ENCODE measurements at places on chromosomes 6 and 20.

DNA sequence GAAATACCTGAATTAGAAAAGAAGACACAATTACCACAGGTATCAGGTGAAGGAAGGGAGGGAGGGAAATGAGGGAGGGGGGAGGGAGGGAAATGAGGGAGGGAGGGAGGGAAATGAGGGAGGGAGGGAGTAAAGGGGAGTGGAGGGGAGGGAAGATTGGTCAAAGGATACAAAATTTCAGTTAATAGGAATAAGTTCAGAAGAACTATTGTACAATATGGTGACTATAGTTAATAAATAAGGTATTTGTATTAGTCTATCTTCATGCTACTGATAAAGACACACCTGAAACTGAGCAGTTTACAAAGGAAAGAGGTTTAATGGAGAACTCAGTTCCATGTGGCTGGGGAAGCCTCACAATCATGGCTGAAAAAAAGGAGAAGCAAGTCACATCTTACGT lies 185.7 kb downstream of the EYA2 start:
- DNase-seq, result no peak

- DNase-seq, result no peak
Observed at GRCh38 chr6:5677219-5678000, 329.3 kb downstream of the NRN1 start.

GRCh38 chr6:6610031-6610591 lies 21.6 kb downstream of the LY86 start:
- DNase-seq, result no peak

DNA sequence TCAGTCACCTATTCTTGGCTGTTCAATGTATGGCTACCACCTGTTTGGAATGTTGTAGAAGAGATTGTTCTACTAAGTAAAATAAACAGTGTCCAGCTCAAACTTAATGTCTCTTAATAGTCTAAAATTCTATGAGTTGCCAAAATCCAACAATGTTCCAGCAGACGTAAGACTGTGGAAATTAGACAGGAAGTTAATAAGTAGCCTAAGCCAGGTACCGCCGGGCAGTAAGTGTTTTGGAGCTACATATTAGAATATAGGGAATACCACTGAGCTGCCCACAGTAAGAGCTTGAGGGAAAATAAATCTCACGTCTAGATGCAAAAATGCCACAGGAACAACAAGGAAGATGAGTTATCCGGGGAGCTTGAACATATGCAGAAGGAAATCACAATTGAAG lies 7.8 kb upstream of the MANEA start:
- no peak for DNase-seq

DNA sequence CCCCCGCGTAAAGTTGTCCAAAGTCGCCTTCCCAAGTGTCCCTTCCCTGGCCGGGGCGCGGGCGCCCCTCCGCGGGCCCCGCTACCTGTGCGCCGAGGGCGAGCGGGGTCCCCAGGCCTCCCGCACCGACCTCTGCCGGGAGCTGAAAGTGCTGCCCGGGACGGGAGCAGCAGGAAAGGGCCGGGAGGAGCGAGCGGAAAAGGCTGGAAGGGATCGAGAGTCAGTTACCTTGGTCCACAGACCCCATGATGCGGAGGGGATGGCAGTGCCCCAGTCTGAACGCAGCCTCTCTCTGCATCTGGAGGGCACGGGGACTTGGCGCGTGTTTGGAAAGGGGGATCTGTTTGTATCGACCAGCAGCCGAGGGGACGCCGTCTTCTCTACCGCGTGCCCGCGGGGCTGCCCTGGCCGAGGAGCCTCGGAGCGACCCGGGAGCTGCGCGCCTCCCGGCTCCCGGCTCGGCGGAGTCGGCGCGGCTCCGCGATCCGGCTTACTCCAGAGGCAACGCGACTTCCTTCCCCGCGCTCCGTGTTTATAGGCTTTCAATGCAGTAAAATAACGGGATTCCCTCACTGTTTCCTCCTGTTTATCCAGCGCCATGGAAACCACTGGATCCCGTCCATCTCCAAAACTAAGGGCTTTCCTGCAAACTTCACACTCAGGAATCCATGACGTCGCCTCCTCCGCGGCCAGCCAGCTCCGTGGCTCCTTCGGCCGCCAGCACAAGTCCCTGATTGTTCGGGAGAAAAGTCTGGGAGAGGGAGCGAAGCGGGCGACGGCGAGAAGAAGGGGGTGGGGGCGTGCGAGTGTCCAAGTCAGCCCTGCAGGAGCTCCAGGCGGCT lies 20.0 kb upstream of the NFATC2 start:
- DNase-seq, result peak; percentile 61

GRCh38 chr6:52598123-52598823 lies 21.4 kb upstream of the TRAM2 start:
- peak; percentile 87 for DNase-seq

DNA sequence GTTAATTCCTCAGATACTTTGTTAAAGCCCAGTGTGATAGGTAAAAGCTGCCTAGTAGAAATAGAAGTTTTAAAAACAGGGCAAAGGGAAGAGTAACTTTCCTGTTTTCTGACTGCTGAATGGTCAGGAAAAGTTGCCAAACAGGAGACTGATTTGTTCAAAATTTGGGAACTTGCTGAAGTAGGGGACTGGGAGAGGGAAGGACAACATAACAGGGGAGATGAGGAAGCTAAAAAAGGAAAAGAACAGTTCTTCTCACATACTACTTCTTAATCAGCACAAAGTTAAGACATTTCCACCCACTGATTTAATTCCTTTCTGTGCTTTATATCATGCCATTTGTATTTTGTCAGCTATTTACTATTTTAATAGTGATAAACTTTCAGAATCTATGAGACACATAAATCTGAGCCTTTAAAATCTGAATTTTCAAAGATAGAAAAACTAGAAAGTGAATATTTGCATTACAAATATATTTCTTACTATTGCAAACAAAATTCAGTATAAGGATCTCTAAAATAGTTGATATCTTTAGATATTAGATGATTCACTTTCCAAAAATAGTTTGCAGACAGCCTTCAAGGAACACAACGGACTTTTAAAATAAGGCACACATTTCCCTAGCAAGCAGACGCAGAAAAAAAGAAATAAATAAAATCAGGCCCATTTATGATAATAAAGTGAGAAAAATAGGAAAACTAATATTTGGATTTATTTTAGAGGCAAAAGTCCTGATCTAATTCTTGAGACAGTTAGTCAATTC lies 36.9 kb upstream of the SLC16A10 start:
- no peak for DNase-seq

DNA sequence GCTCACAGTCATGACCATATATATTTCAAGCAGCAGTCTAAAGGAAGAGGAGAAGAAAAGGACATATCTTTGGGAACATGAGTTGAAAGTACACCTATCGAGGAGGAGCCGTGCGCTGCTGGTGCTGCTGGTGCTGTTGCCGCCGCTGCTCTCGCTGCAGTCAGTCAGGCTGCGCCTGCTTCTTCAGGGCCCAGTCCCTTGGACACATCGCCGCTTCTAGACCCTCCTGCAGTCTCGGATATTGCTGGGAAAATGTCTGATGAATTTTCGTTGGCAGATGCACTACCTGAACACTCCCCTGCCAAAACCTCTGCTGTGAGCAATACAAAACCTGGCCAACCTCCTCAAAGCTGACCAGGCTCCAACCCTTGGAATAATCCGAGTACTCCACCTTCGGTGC lies 8.2 kb upstream of the ASCC3 start:
- DNase-seq, result no peak

GRCh38 chr6:160363016-160363996 lies 15.1 kb downstream of the SLC22A3 start:
- DNase-seq, result no peak

DNA sequence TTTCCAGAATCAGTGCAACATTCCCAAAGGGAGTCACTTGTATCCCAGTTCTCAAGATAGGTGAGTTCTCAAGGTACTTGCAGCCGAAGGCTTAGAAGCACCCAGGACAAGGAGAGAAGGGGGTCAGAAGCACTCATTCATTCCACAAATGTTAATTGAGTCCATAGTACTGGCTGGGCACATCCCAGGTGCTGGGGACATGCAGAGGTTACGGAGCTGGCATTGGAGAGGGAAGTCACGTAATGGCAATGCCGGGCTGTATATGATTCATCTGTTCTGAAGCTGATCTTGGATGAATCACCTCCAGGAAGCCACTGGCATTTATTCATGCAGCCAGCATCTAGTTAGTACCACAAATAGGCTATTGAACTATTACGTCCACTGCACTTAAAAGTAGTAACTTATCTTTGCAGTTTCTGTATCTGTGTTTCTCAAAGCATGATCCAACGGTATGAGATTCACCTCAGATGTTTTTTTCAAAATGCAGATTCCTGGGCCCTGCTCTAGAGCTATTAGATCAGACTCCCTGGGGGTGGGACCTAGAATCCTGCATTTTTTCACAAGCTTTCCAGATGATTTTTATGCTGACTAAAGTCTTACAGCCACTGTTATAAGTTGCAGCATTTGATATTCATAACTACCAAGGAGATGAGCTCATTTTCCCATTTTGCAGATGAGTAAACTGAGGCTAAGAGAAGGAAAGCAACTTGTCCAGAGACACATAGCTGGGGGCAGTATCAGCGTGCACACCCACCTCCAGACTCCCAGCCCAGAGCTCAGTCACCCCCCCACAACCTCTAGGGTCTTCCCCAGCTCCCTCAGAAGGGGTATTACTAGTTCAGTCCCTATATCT lies 44.1 kb upstream of the ID1 start:
- DNase-seq, result no peak

DNA sequence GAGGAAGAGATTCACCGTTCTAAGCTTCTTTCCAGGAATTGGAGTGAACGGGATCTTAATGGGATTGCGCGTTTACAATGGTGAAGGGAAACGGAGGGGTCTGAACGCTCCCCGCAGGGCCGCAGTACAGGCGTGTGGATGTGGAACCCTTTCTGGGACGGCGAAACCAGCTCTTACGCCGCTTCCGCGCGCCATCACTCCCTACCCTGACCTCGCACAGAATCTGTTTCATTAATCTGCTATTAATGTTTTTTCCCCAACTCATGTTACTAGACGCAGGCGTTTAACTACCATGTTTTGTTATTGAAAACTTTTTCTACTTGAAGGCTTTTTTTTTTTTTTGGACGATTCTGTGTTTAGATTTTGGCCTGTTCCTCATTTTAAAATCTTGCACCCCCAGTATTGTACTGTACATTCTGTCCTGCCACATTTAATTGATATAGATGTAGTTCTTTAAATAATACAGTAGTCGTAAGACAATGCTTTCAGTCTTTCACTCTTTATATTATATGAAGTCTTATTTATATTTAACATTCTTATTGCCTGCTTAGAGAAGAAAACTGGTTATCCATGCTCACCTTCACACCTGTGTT lies 696 bp upstream of the SUPT3H start:
- no peak for DNase-seq

DNA sequence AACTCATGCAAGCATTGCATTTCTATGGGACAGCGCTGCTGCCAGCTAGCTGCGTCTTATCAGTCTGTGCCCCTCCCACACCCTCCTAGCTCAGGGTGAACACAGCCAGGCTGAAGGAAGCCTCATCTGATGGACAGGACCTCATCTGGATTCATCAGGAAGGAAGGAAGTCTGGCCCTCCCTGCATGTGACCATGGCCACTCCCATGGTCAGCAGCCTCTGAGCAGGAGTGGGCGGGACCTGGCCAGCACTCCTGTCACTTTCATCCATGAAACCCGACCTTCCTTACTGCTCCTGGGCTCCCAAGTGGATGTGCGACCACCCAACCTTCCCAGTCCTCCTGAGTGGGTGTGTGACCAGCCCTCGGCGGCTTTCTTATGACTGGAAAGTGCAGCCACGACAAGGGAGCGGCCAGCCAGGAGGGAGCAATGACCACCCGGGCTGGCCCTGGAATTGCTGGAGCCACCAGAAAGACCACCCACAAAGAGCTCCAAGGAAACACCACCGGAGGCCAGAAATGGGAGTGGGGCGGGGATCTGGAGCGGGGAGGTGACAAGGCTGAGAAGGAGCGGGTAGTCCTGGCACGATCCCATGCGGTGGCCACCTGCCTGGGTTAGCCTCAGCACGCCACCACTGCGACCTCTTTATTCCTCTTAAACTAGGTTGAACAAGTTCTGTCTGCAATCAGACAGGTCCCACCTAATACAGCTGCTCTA lies 241.2 kb downstream of the TTLL2 start:
- DNase-seq, result no peak

DNA sequence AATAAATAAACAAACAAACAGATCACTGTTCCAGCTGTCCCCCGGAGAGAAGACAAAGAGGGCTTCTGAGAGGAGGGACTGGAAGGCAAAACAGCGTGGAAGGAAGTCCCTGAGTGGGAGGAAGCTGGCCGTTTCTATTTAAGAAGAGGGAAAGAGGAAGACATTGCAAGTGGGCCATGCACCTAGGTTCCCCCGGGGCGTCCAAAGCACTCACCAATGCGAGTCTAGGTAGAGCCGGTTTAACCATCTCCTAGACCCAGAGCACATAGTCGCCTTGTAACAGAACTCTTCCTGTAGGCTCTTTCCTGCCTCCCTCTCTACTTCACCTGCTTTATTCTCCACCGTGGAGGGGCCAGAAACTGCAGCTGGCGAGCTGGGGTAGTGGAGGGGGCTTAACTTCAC lies 158.4 kb downstream of the ZDHHC14 start:
- no peak for DNase-seq

Measured in HEK293T (cell line).